Dermis microvascular lymphatic vessel endothelial cell (primary cell): ENCODE measurements at places on chromosomes 4 and X. TPM values are rescaled to one million over a fixed set of nuclear protein-coding genes. Genes with fewer than 3 reads are reported as not detected.

DNA sequence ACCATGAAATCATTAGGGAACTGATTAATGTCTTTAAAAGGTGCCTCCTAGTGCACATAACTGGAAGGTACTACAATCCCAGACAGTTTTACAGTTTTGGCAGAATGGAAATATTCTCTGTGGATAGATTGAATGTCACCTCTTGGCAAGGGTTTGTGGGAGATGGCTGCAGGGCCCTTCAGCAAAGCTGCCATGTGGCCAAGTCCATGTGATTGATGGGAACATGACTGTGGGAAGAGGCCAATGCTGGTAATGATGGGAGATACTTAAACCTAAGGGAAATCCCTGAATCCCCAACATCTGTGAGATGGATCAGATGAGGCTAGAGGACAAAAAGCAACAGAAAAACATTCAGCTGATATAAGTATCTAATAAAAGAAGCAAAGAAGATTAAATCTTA lies 493.7 kb downstream of the MAGEE1 start:
- no peak for DNase-seq

DNA sequence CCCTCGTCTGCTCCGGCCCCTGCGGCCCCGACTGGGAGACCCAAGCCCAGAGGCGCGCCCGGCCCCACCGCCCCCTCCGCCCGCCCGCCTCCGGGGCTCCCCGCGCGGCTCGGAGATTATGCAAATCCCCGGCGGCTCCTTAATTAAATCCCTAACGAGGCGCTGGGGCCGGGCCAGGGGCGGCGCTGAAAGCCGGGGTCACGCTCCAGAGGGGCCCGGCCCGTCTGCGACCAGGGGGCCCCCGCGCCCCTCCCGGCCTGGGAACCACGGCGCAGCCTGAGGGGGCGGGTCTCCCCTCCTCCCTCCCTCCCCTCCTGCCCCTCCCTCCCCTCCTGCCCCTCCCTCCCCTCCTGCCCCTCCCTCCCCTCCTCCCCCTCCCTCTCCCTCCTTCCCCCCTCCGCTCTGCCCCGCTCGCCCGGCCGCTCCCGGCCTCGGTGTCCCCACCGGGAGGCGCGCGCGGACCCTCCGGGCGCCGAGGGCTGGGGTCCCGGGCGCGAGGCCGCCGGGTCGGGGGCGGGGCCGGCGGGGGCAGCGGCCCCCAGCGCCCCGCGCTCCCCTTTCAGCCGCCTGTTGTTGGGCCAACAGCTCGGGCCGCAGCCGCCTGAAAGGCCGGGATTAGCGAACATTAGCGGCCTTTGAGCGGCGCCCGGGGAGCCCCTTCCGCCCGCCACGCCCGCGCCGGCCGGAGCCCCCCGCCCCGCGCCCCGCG lies 25.9 kb upstream of the FGFR3 start:
- no peak for DNase-seq

GRCh38 chrX:29665532-29665931 lies 549.8 kb upstream of the MAGEB2 start:
- no peak for DNase-seq

- DNase-seq = no peak
Measured at GRCh38 chr4:105283501-105283900, 136.8 kb downstream of the TET2 start.

The ADH4 gene
- not detected in 2 replicates for total RNA-seq

DNA sequence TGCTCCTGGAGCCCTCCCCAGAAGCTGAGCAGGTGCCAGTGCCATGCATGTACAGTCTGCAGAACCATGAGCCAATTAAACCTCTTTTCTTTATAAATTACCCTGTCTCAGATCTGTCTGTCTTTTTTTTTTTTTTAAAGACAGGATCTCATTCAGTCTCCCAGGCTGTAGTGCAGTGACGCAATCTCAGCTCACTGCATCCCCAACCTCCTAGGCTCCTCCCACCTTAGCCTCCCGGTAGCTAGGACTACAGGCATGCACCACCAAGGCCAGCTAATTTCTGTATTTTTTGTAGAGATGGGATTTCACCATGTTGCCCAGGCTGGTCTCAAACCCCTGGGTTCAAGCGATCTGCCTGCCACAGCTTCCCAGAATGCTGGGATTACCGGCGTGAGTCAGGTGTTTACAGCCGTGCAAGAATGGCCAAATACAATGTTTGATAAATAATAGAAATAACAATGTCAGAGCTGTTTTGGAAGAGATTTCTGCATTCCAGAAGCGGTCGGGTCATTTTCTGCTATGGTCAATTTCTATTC lies 68.8 kb downstream of the SLC2A9 start:
- no peak for DNase-seq

The CXorf58 gene
- total RNA-seq = not detected in 2 replicates

The ADAM29 gene
- not detected in 2 replicates for total RNA-seq
